ENCODE measurements at places on chromosomes 1 and 21.
A peak's percentile ranks its signal among the peaks of the same experiment; 100 is the strongest.

- peak; percentile 50 for DNase-seq
These were observed 17.5 kb upstream of the CAMK1G start for GRCh38 chr1:209565759-209566678.

DNA sequence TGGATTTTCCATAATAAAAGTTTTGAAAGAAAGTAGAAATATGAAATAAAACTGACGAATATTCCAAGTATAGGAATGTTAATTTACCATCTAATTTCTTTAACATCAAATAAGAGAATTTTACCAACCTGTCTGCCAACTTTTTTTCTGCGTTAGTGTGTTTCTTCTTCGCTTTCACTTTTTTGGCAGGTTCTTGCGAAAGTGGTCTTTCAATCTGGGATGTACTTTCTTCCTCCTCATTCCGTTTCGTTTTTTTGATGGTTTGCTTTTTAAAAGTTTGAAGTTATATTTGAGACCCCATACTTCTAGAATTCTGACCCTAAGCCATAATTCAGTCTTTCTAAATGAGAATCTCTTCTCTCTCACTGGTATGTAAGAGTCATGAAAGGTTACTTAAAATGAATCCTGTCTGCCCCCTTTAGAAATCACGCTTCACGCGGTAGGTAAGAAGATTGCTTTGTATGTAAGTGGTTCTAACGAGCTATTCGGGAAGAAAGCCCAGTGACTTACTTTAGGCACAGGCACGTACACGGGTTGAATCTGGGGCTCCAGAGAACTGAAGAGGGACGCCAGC is 580 bp downstream of the RBM34 start:
- DNase-seq, result peak; percentile 27

- DNase-seq, result no peak
These were observed 14.3 kb downstream of the ACKR1 start for GRCh38 chr1:159218649-159219636.

DNA sequence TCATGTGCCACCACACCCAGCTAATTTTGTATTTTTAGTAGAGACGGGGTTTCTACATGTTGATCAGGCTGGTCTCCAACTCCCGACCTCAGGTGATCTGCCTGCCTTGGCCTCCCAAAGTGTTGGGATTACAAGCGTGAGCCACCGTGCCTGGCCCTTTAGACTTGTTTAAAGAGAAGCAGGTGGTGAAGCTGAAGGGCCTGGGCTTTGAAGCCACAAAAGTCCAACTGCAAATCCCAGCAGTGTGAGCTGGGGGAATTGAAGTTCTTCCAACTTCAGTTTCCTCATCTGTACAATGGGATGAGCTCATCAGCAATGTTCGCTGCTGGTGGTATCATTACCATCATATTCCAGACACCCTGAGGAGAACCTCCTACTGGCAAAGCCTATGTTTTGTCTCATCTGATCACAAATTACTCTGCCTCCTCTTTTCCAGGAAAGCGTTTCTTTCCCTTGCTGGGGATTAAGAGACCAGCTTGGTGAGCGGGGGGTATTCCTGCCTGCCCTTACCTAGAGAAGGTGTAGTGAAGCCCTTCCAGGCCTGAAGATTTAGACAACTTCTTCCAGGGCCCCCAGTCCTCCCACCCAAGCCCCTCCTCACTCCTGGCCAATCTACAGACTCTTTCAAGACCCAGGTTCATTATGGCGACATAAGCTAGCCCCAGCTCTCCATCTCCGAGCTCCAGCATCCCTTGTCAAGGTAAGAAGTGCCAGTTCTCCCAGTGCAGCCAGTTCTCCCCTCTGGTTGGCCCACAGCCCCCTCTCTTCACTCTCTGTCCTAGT is 2.4 kb upstream of the SHISA4 start:
- DNase-seq, result no peak

DNA sequence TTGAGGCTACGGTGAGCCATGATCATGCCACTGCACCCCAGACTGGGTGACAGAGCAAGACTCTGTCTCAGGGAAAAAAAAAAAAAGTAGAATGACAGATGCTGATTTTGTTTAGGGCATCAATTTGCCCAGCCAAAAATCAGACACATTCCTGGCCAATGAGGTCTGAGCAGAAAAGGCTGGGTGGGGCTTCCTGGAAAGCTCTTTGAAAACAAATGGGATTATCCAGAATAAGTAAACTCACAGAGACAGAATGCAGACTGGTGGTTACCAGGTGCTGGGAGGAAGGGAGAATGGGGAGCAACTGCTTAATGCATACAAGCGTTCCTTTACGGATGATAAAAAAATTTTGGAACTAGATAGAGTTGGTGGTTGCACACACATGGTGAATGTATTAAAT is 10.1 kb upstream of the CITED4 start:
- no peak for DNase-seq

- DNase-seq, result no peak
These were observed 81.3 kb downstream of the SASS6 start for GRCh38 chr1:100051401-100051800.

DNA sequence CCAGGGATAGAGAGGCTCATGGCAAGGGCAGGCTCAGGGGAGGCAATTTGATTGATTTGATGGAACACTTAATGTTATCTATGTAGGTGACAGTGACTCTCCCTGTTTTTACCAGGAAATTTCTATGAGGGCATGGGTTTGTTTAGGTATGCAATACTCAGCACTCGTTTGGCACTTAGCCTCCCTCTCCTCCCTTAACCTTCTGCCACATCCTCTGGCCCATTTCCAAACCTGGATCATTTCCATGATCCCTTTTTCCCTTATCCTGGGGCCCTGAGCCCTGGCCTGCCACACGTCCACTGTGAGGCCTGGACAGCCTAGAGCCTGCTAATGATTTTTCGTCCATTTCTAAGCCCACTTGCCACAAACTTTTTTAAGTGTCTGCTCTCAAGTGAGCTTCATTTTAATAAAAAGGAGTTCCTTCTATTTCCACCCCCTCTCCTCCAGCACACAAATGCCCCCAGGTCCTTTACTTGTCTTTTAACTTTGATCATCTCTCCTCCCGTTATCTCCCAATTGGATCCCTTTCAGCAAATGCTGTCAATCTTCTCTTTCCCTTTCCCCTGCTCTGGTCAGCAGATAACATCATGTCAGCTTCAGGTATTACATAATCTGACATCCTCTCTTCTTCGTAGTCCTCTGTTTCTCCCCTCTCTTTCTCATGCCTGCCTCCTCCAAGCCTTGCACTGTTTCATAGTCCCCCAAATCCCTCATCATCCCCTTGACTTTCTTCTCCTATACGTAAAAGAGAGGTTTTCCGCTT is 37.8 kb upstream of the GADD45A start:
- DNase-seq, result no peak

DNA sequence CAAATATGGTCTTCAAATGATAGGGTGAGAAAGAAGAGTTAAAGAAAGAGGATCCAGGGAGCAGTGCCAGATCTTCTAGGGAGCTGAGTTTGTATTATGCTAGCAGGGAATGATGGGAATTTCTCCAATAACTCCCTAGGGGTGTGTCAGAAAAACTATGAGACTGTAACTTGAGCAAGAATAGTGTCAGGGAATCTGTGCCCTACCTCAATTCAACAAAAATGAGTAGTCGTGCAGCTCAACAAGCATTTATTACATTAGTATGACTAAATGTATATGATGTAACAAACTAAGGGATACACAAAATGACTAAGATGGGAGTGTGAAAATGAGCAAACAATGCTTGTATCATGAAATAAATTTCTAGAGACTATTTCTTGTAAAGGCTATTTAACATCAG is 24.2 kb downstream of the SPAG17 start:
- DNase-seq, result no peak

DNA sequence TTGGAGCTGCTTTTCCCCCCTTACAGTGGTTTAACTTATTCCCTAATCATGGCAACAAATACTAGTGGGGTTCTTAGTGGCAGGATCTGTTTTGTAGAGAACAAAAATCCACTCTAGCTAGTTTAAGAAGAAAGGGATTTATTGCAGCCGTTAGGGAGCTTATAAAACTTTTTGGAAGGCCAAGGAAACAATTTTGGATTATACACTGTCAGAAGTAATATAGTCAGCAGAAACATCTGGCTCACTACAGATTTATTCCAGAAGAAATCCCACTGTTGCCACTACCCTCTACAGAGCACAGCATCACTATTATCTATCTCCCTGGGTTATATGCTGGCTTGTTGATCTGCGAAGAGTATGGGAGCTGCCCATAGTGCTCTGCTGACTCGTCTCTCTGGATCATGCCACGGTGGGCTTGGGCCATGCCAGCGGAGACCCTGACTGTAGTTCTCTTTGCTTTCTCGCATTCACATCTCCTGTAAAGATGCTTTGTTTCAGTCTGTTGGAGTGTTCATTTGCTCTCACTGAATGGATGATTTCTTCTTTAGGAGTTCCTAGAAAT is 107.5 kb downstream of the ODF2L start:
- DNase-seq, result no peak

GRCh38 chr21:40985370-40985769 is 138.4 kb upstream of the DSCAM start:
- DNase-seq, result no peak

GRCh38 chr21:26597031-26597430 is 23.9 kb upstream of the CYYR1 start:
- no peak for DNase-seq

DNA sequence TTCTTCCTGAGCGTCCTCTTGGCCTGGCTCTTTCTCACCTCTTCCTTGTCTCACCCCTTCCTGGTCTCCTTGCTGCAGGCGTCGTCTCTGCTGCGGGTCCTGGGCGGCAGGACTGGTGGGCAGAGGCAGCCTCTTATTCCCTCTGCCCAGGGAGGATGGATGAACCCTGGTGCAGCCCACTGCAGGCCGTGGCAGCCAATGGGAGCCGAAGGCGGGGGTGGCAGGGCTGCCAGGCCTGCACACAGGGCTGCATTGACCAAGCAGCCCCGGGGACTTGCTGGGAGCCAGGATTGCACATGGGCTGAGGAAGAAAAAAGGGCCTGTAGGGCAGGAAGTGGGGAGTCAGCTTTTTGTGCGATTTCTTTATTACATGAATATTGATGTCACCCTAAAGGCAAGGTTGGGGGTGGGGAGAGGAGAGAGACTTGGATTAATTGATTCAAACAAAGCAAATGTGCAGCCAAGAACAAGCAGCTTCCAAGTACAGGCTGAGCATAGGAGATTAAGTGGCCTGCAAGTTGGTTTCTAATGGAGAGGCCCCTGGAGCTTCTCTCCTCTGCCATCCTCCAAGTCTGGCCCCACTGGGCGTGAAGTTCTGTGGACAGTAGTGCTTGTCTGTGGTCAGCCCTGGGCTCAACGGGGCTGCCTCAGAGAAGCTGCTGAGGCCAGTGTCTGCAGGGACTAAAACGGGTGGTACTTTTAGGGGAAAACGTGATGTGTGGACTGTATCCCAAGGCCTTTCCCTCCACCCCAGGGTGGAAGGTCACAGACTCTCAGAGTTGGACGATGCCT is at the start of gene S100B:
S100B (minus strand) TSS at position 108 of the 792 bp plus-strand sequence. CDS start 2,667 bp downstream, outside the sequence.
- DNase-seq, result no peak

- DNase-seq, result no peak
These were observed 25.2 kb downstream of the NKAIN1 start for GRCh38 chr1:31214316-31215064.

DNA sequence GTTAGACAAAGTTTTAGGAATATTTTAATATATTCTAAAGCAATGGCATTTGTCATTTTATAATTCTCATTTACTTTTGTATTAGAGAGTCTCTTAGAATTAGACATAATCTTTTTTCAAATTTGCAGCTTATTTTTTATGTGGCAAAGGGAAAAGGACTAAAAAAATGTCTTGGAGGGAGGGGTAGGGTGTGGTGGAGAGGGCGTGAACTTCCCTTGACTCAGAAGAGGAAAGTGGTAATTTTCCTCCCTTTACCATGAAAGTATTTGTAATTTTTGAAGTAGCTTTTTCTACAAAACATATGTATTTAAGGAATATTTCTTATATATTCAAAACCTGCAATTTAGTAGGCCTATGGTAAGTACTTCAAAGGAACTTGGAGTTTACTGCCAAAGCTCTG is 6.9 kb upstream of the RABGAP1L start:
- DNase-seq, result no peak

DNA sequence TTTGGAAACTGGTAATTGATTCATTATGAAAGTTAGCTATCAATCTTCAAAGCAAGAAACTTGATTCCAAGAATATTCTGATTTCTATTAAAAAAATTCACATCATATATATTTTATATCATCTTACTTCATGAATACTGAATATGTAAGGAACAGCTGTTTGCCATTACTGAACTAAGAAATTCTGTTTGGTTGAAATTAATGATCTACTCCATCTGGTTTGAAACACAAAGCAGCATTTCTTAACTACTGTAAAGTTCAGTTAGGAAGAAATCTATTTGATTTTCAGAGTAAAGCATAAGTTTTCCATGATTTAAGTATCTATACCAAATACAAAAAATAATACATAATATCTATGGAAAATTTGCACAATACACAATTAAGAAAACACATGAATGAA is 66.0 kb upstream of the SCYL3 start:
- DNase-seq, result no peak

GRCh38 chr1:23417570-23417969 is 7.0 kb downstream of the TCEA3 start:
- no peak for DNase-seq

DNA sequence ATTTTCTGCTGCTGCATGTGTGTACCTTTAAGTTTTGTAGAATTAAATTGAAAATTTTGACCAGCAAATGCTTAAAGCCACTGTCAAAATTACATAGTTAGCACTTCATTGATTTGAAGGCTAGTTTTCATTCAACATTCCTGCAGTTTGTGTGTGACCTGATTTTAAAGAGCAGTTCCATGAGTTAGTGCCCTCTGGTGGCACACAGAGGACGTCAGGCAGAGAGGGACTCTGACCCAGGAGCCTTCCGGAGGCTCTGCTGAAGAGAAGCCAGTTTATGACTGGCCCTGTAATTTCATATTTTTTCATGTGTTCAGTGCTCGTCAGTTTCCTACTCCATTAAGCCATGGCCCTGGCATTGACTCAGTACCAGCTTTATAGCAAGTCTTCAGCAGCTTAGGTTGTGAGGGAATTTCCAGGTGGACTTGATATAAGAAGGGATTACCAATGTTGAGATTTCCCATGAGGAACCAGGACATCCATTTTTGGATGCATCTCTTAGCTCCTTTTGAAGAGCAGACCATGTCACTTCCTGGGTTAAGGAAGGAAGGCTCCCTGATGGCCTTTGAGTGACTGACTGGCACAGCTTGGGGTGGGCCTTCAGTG is 104.7 kb downstream of the CAMTA1 start:
- DNase-seq, result peak; percentile 32

DNA sequence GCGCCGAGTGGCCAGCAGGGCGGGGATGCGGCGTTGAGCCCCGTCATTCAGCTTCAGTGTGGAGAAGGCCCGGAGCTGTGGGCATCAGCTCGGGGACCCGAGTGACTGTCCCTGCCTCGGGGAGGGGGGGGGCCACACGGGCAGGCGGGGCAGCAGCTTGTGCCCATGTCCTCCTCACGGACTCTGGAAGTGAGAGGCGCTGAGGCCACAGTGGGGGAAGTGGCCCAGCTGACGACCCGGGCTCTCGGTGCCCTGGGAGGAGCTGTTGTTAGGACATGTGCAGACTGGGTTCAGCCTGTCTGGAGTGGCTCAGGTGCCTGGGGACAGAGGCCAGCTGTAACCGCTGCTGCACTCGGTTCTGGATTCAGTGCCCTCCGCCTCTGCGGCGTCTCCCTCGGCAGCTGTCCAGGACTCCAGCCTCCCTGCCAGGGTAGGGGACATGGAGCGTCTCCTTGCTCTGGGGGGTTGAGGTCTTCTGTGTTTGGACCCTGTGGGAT is 71.1 kb downstream of the SKI start:
- no peak for DNase-seq
